ENCODE measurements at places on chromosomes 3 and 15.
A peak's percentile ranks its signal among the peaks of the same experiment; 100 is the strongest.

- DNase-seq = no peak
These were observed 240.4 kb upstream of the TBL1XR1 start for GRCh38 chr3:177437513-177438337.

DNA sequence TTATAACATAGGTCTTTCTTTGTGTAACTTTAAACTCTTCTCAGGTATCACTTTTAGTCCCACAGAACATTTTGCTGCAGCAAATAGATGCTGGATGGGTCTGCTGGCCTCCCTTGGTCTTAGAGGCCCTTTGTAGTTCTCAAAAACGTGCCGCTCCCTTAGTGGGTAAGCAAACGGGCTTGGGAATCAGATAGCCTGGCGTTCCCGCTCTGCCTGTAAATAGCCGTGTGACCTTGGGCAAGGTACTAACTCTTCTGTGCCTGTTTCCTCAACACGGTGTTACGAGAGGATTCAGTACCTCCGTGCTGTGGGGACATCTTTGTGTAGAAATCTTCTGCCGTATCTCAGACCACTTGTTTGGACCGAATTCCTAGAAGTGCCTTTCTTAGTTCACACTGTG is 64.4 kb downstream of the DNAJB8 start:
- no peak for DNase-seq

GRCh38 chr3:79175870-79176269 is 591.9 kb downstream of the ROBO1 start:
- DNase-seq = no peak

DNA sequence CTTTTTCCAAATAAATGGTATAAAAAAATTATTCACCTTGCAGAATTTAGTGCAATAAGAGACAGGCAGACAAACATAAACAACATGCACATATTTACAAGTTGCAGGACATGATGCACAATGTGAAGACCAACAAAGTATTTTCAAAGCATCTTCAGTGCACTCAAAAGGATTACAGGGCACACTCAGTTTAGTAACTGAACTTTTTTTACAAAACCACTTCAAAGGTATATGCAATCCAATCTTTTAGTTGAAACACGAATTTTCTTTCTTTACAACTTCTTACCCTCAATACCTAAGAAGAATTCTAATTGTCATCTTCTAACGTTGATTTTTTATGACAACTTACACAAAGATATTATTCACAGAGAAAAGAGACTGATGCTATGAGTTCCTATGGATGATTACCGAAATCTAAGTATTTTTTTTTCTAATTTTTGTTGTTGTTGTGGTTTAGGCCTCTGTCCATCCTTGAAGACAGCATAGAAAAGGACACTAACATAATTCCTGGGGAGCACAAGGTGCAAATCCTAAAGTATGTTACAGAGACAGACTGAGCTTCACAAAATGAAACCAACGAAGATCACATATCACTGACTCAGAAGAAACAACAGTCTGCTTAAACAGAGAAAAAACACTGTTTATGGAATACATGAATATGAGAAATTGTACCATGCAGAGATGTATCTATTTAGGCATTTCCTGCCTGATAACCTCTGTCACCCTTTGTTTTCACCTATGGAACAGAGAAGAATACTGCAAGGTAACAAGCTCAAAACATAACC is 50.3 kb downstream of the ZMAT3 start:
- DNase-seq = no peak

DNA sequence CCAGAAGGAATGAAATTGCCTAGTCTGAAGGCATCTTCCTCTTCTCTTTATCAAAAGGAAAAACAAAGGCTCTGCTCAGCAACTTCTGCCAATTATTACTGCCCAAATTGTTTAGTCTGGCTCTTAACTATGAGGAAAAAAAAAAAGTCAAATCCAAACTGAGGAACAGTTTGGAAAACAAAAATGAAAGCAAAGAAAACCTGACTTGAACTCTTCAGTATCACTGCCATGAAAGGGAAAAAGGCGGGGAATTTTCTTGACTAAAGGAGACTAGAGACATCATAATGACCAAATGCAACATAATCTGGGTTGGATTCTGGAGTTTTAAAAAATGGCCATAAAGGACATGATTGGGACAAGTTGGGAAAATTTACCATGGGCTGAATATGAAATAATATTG is 156.3 kb downstream of the STT3B start:
- no peak for DNase-seq

GRCh38 chr3:105618556-105618955 is 250.3 kb downstream of the CBLB start:
- no peak for DNase-seq

GRCh38 chr15:23395832-23396231 is 41.3 kb downstream of the GOLGA8S start:
- no peak for DNase-seq

DNA sequence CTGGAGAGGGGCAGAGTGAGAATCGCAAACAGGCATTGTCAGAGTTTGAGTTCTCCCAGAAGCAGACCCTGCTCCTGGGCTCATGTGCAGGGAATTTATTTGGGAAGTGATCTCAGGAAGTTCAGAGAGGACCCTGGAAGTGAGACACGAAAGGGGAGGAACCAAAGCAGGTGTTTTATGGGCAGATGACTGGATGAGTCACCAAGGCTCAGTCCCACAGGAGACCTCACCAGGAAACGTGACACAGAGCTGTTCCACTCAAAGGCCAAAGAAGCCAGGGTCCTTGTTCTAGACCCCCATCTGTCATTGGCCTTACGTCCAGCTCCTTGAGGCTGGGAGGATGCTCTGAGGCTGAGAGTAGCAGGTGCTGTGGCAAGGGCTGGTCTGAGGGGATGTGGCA is 43.4 kb upstream of the SEC22A start:
- peak; percentile 50 for DNase-seq

GRCh38 chr3:184391266-184391665 is 11.4 kb downstream of the CHRD start:
- DNase-seq = peak; percentile 73

- no peak for DNase-seq
These were observed 175.7 kb downstream of the PDE8A start for GRCh38 chr15:85157344-85157743.

DNA sequence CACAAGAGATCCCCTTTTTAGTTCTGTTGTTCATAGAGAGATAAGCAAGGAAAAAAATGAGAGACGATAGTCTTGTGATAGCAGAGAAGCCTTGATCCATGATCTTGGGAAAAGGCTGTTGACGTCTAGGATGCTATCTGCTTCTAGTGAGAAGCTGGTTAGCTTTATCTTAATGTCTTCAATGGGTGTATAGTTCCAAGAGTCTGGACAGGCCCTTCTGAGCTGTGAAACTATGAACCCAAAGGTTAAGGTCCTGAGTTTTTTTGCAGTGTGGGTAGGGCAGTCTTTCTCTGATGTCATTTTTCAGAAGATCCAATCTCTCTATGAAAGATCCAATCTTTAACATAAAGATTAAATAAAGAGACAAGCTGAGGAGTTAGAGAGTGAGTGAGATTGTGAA is 10.5 kb upstream of the NOX5 start:
- no peak for DNase-seq

GRCh38 chr15:38613085-38613484 is 48.5 kb upstream of the RASGRP1 start:
- no peak for DNase-seq

- peak; percentile 45 for DNase-seq
These were observed 66.5 kb downstream of the CD47 start for GRCh38 chr3:108024146-108024850.

Measured in kidney tubule cell (primary cell).